Sciatic nerve (tissue), 2 donors: ENCODE measurements at places on chromosomes 16 and 17. TPM values are rescaled to one million over a fixed set of nuclear protein-coding genes. Genes with fewer than 3 reads are reported as not detected.

GRCh38 chr16:3148256-3149192, 13.7 kb downstream of the ZNF213 start:
- no peak for DNase-seq

DNA sequence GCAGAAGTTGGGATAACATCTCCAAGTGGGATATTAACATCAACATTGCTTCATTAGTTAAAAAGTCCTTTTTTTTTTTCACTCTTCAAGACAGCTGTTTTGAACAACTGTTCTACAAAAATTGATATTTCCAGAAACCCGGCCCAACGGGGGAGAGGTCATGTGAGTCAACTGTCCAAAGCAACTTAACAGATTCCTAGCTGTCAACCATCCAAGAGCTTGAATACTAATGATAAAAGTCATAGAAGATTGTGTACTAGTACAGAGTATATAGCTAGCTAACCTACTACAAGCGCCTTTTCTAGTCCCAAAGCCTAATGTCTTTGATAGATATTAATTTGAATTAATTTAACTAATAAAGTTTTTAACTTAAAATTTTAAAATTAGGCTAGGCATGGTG, 172.0 kb downstream of the CYB561 start:
- DNase-seq, result no peak

The NCOR1 gene
- 131 TPM for total RNA-seq

GRCh38 chr17:49361129-49361901, 735 bp downstream of the ZNF652 start:
- peak; percentile 63 for DNase-seq

DNA sequence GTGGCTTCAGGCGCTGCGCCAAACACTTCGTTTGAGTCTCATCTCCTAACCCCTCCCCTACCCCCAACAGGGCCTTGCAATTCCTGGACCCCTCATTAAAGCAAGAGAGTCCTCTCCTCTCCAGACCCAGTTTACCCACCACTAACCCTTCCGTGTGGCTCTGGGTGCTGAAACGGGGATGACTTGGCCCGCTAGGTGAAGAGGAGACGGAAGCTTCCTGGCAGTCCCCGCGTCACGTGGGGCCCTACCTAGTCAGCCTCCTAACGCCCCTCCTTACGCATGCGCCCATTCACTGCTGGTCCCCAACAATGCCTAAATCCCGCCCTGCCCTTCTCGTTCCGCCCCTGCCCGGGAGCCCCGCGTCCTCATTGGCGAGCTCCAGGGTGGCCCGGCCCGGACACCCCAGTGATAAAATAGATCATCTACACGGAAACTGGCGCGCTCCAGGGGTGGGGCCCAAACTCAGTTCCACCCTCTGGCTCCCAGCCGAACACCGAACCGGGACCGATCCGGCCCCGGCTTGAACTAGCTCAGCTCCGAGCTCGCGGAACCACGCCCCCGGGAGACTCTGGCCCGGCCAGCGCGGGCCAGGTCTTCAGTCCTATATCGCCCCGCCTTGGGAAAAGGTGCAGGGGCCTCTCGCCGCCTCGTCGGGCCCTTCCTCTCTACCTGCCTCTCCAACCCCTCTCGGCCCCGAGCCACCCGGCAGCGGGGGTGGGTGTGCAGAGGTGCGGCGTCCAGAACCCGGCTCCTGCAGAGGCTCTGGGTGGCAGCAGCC, at the start of gene SLC16A13:
Gene SLC16A13, plus strand, starts transcription at position 425 of the 778 bp plus-strand sequence. CDS start 368 bp downstream, outside the sequence.
- peak; percentile 90 for DNase-seq

GRCh38 chr17:39335704-39336223, 65.7 kb downstream of the FBXL20 start:
- no peak for DNase-seq
